Activated CD4-positive, alpha-beta T cell treated with anti-CD3 and anti-CD28 coated beads, Interleukin-2, amount 50 U/mL, for 24 hours (primary cell): ENCODE measurements at places on chromosomes 12 and 14.

GRCh38 chr12:14828892-14829291 lies 14.4 kb downstream of the ART4 start:
- no peak for DNase-seq

- DNase-seq: no peak
Measured at GRCh38 chr12:127656266-127656665, 610.7 kb upstream of the TMEM132C start.

DNA sequence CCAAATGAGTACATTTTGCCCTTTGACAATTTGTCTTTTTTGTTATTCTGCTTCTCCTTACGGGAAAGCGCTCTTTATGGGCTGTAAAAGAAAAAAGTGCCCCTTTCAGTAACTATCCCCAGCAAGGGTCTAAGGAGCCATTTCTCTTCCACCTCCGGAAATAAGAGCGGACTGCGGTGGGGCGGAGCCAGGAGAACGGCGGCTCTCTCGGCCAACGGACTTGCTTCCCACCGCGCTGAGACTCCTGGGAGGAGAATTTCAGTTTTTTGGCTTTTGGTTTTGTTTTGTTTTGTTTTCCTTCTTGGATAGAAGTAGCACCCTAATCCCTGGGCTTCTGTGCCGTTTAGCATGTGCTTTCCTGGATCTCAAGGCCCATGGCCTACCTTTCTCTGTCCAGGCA lies 43.5 kb downstream of the ZNF641 start:
- no peak for DNase-seq

DNA sequence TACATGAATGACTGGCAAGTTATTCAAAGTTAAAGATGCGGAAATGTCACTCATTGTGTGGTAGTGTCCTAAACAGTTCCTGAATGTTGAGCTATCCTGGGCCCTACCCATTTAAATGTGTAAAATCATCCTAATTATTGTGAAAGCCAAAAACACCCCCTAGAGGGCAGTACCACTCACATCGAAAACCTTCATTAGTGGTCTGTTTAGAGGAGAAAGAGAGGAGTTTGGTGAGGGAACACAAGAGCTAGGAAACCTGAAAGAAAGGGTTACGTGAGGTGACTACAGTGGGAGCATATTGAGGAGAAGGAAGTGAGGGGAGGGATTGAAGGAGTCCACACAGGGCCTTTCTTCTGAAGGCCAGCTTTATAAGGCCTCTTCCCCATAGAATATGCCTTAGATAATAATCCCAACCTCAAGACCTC lies 2.5 kb upstream of the TEP1 start:
- DNase-seq: no peak

- no peak for DNase-seq
Measured at GRCh38 chr12:96313606-96314005, 86.6 kb downstream of the CDK17 start.

DNA sequence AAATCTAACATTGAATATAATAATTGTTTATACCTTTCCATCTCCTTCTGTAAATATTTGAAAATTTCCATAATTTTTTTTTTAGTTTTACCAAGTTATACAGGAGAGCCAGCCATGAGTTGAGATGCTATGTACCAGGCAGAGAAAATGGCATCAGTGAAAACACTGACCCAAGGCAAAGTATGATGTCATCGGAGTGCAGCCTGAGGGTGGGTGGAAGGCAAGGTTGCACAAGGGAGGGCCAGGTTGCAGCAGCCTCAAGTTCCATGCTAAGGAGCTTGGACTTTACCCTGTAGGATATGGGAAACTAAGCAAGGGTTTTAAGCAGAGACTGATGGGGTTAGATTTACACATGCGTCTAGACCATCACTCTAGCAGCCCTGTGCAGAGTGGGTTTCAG lies 441.1 kb downstream of the BCAT1 start:
- DNase-seq: no peak

- no peak for DNase-seq
Measured at GRCh38 chr12:120257041-120257821, 8.3 kb downstream of the PXN start.

GRCh38 chr14:73723797-73724661 lies 9.8 kb upstream of the PNMA1 start:
- no peak for DNase-seq

- DNase-seq: no peak
Measured at GRCh38 chr12:4587108-4587507, 25.1 kb downstream of the DYRK4 start.

DNA sequence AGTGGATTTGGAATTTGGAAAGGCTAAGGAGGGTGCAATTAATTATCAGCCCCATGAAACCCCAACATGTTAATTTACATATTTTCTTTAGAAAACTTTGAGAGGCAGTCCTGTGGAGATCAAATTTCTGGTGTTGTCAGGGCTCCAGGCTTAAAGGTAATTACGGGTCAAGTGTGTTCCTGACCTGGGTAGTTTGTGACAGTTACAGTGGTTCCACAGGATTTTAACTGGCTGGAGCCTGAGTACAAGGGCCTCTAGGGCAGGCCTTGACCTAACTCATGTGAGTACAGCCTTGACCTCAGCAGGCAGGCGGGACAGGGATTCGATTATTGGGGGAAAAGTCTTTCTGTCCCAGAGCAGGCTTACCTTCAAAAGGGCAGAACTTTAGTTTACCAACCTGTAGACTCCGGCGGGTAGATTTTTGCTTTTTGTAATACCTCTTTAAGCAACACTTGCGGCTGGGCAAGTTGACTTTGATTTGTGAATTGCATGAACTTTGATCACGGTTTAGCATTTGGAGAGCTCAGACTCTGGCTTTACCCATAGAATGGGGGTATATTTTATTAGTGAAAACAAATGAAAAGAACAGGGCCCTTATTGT lies 8.4 kb upstream of the PPTC7 start:
- DNase-seq: no peak

DNA sequence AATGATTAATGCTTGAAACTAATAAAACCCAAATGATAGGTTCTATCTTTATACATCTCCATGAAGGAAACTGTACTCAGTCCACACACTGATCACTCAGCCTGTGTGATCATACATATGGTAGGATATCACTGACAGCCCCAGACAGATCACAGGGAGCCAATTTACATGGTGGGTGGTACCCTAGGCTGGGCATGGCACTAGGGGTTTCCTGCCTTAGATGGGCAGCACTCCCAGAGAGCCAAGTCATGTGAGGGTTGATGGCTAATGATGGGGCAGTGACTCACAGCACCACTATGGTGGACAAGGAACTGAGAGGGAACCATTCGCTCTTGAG lies 89.6 kb upstream of the PTPRR start:
- no peak for DNase-seq

- no peak for DNase-seq
Measured at GRCh38 chr12:27966870-27967269, 5.7 kb downstream of the PTHLH start.

DNA sequence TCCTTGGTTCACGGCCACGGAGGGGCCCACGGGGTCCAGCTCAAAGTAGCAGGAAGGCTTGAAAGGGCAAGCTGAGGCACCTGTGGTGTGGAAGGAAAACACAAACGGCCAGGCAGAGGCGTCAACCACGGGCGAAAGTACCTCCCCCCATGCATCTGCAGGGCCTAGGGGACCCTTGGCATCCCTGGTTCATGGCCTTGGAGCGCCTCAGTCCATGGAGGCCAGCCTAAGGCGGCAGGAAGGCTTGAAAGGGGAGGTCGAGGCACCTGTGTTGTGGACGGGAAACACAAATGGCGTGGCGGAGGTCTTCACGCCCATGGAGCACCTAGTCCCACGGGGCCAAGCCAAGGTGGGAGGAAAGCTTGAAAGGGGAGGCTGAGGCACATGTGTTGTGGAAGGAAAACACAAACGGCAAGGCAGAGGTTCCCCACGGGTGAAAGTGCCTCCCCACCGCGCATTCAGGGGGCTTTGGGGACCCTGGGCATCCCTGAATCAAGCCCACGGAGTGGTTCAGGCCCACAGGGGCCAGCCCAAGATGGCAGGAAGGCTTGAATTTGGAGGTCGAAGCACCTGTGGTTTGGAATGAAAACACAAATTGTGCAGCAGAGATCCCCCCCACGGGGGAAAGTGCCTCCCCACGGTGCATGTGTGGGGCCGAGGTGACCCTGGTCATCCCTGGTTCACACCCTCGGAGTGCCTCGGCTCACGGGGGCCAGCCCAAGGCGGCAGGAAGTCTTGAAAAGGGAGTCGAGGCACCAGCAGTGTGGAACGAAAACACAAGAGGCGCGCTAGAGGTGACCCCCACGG lies 380.8 kb downstream of the ALG10 start:
- no peak for DNase-seq
